ENCODE measurements at places on chromosomes 5 and 9.

DNA sequence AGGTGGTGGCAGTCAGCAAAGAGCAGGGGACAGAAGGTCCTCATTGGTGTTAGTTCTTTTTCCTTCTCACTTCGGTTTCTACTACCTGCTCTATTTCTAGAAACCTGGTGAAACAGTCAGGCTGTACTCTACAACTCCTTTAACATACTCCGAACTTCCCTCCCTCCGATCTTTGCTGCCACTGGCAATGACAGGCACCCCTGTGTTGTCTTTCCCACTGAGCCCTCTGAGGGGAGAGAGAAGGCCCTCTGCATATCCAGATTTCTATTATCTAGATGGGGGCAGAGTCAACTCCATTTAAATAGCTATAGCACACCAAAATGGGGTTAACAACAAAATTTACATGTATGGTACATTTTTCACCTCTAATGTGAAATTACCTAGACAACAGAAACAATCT lies 123.7 kb downstream of the CDK5RAP2 start:
- no peak for DNase-seq

DNA sequence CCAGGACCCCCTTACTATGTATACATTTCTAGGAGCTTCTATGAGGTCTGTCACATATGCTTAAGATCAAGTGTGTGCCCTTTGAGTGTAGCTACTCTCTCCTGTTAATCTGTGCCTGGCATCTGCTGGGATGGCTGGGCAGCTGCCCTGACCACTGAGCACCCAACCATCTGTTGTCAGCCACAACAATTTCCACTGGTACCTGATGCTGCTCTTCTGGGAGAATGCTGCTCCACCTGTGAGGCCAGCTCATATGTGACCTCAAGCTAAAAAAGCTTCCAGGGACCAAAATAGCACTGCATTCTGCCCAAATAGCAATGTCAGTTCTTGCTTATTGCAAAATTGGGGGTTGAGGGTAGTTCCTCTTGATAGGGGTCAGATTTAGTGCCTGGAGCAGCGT lies 595.6 kb downstream of the RAB3C start:
- DNase-seq: no peak

GRCh38 chr5:78705826-78706225 lies 57.3 kb upstream of the LHFPL2 start:
- no peak for DNase-seq

- no peak for DNase-seq
Observed at GRCh38 chr5:176169393-176170063, 68.7 kb upstream of the SIMC1 start.

GRCh38 chr5:56409331-56410190 lies 176.4 kb upstream of the ANKRD55 start:
- DNase-seq: no peak

- peak; percentile 42 for DNase-seq
Observed at GRCh38 chr9:124149992-124150391, 107.8 kb upstream of the NEK6 start.

GRCh38 chr5:132426525-132427138 lies 57.1 kb downstream of the SLC22A5 start:
- DNase-seq: peak; percentile 73

GRCh38 chr9:110160123-110160522 lies 47.8 kb downstream of the C9orf152 start:
- no peak for DNase-seq

DNA sequence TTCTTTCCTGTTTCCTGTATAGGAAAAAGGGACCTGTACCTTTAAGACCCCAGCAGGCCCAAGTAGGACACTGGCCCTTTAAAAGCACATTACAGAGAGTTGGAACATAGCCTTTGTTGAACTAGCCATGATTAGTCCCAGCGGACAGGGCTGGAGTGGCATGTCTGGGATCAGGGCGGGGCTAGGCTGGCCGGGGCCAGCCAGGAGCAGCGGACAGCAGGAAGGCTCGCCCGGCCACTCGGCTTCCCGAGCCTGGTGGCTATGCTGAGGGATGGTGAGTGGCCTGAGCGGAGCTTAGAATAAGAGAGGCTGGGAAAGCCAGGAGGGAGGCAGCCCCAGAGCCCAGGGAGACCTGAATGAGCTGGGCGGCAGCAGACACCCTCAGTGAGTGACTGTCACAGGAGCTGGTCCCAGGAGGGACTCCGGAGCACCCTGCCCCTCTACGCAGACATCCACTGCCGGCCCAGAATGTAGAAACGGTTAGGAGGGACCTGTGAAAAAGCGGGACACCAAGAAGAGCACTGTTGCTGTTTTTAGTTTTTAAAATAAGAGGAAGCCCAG lies 92.1 kb downstream of the DAB2IP start:
- DNase-seq: peak; percentile 80

DNA sequence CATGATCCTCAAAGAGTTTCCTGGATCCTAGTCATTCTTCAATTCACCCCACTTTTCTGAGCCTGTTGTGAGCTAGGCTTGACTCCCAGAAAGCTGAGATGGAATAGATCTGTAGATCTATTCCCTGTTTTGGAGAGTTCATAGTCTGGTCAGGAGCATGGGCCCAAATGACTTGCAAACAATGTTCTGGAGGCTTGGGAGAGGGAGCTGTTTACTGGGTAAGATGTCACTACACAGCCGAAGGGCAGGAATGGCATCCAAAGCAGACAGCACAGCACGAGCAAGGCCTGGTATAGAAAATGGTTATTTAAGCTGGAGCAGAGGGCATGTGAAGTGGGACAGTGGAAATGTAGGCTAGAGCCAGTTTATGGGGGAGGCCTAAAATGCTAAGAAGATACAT lies 152.5 kb upstream of the ALDH1B1 start:
- DNase-seq: no peak

GRCh38 chr9:90773617-90774016 lies 28.0 kb upstream of the SYK start:
- peak; percentile 50 for DNase-seq

DNA sequence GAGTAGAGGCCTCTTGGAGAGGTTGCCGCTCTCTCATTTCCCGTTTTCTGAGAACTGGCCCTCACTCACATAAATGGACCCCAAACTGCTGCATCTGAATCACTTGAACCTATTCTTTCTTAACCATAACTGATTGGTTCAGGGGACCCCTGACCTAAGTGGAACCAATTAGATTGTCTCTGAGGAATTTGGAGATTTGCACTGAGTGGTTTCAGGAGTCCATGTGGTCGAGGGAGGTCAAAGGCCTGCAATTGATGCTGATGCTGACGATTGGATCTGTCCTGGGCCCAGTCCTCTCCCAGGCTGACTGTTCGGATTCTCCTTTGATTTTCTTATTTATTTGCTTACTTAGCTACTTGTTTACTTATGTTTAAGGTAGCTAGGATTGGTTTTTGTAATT lies 88.0 kb downstream of the PTCD2 start:
- DNase-seq: no peak

DNA sequence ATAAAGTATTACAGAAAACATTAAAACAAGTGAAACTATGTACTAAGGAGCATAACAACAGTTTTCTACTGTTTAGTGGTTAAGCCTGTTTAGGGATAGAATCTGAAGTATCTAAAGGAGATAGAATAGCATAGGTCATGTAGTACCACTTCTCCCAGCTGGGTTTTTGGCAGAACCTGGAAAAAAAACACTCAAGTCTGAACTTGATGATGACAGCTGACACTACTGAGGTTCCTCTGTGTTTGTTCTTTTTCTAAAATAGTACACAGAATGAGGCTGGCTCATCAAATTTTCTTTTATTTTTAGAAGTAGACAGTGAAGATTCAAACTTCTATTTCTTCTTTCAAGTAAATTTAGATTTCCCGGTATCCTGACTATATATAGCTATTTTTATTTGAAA lies 203.8 kb upstream of the ACO1 start:
- DNase-seq: no peak

DNA sequence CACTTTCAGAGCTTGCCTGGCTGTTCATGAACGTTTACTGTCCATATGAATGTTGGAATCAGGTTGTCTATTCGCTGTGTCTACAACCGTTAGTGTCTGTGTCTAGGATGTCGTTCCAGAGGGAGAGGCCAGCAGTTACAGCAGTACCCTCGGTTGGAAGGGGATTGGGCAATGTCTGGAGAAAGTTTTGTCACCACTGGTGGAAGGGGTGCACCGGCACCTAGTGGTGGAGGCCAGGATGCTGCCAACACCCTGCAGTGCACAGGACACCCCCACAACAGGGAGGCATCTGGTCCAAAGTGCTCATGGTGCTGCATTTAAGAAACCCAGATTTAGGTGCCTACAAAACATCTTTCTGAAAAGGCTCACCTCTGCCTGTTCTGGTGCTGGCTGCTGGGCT lies 220.7 kb downstream of the FANCC start:
- DNase-seq: no peak

DNA sequence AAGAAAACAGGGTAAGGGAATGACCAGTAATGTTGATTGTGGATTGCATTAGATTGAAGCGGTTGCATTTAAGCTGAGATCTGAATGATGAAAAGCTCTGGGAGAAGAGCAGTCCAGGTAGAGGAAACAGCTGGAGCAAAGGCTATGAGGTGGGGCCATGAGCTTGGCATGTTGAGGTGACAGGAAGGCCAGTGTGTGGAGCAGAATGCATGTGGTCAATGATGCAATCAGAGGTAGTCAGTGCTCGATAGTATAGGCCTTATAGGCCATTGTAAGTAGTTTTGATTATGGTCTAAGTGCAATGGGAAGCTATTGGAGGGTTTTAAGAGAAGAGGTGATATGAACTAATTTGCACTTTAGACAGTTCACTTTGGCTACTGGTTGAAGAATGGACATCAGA lies 270.4 kb downstream of the ARHGAP26 start:
- DNase-seq: no peak

- DNase-seq: no peak
Observed at GRCh38 chr5:59559323-59559722, 334.2 kb downstream of the PDE4D start.

DNA sequence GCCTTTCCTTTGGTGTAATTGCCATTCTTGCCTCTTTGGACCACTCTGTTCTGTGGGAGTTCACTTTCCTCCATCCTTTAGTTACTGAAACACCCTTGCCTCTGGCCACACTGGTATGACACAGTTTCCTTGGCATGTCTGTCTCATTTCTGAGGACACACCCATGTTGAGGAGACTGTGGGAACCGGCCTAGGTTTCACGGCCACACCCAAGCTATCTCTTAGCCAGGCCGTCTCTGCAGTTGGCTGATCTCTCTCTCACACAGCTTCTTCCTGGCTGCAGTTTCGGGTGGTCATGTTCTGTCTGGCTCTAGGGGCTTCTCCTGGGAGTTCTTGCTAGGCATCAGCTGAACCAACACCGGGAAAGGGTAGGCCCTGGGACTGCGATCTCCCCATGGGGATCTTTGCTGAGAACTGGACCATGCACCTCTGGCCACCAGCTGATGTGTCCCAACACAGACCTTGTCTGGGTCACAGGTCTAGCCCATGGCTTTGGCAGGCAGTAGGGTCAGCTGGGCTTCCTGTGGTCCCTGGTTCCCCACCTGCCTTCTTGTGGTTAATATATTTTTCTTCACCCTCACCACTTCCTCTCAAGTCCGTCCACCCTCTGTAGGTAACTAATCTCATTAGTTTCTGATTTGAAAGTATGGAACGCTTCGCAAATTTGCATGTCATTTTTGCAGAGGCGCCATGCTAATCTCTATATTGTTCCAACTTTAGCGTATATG lies 24.9 kb downstream of the ARHGEF37 start:
- DNase-seq: peak; percentile 85

DNA sequence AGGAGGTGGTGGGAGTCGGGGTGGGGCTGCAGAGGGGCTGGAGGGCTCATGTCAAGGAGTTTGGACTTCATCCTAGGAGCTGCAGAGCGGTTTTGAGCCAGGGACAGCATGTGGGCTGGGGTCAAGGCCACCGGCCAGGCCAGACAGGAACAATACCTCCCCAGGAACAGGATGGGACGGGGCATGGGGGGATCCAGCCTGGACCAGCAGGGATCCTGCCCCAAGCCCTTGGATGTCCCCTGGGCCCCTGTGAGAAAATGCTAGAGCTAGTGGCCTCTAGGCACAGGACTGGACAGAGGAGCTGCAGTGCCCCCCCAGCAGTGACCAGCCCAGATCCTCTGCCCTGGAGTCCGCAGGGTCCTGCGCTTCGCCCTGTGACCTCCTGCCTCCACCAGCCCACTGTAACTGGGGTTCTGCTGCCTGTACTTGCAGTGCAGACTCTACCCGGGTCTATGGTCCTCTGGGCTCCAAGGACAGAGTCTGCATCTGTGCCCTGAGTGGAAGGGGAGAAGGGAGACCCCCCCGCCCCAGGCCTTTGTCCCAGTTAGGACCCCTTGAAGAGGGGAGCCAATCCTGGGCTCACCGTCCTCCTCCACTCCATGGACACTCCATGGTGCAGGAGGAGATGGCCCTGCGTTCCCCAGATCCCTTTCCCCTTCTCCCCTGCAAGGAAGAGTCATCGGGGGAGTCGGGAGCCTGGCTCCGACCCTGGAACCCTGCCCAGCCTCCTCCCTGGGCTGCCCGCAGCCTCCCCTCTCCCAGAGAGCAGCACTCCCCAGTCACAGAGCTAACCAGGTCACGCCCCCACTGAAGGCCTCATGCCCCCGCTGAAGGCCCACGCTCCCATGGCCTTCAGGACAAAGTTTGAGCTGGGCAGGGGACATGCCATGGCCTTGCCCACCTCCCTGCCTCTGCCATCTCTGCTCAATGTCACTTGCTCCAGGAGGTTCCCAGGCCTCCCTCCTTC lies 3.0 kb upstream of the MXD3 start:
- no peak for DNase-seq

GRCh38 chr9:112110094-112110776 lies 64.9 kb downstream of the SUSD1 start:
- no peak for DNase-seq

- no peak for DNase-seq
Observed at GRCh38 chr5:68431186-68431585, 215.6 kb downstream of the PIK3R1 start.

GRCh38 chr9:82604947-82605656 lies 457.8 kb downstream of the RASEF start:
- no peak for DNase-seq
